ENCODE measurements at places on chromosomes 13 and 19.

DNA sequence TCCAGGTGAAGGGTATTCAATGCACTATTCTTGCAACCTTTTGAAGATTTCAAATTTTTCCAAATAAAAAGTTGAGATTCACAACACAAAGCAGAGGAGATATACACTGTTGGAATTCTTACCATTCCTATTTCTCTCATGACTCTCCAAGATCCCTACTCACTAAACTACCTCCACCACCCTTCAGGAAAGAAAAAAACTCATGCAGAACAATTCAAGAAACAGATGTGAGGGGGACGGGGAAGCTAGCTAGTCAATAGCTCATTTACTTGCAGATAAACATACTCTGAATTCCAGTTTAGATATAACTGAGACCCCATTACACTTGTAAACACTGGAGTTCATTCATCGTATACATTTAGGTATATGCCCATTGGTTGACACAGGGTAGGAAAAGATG lies 90.0 kb upstream of the SERP2 start:
- DNase-seq: no peak

DNA sequence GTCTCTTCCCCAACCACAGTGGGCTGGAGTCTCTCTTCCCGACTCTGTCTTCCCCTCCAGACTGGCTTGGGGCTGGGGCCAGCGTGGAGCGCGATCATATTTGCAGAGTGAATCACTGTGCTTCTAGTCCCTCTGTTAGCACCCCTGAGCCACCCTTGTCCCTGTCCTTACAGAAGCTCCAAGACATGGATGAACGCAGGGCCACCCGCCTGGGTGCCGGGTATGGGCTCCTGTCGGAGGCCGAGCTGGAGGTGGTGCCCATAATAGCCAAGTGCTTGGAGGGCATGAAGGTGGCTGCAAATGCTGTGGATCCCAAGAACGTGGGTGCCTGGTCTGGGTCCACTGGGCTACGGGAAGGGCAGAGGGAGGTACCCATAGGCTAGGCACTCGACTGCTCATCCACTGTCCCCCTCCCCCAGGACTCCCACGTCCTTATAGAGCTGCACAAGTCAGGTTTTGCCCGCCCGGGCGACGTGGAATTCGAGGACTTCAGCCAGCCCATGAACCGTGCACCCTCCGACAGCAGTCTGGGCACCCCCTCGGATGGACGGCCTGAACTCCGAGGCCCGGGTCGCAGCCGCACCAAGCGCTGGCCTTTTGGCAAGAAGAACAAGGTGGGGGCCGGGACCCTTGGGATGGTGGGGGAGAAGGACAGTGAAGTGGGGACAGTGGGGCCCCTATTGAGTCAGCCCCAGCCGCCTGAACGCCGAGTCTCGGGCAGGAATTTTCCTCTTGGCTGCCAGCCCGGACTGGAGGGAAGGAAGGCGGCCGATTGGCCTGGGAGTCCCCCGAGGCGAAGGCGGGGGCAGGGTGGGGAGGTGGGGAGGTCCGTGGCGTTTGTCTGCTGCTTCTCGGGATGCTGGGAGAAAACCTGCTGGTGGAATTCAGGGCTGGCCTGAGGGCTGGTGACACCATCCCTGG lies 5.2 kb downstream of the TRIP10 start:
- no peak for DNase-seq

DNA sequence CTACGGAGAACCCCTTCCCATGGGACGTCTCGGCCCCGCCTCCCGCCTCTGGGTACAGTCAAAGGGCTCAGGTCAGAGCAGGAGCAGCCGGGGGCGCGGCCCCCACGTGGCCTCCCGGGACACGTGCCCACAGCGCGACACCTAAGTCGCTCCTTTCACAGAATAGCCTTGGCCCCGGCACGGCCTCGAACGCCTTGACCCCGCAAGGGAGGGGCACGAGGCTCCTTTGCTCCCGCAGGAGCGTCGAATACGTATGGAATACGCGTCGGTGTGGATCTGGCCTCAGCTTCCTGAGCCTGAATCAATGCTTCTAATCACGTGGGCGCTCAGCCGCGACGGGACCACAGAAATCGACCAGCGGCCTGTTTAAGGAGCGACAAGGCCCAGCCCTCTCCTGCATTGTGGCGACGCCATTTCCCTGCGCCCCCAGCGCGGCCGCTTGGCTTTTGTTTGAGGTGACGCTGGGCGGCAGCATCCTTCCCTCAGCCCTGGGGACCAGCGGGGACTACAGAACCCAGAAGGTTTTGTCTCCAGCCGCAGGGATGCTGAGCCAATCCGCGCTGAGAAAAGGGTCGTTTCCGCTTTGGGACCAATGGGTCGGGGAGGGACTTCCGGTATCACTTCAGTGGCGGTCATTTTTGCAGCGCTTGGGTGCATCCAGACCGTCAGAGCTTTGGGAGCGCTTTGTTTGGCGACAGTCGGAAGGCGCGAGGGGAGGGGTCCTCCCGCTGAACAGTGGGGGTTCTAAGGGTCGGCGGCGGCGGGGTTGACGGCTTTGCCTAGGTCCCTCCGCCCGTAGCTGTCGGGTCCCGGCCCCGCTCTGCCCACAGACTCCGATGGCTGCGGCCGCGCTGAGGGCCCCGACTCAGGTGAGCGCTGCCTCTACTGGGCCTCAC lies at the start of gene ZIK1:
TSS of gene ZIK1 (plus strand) at position 625 of the 896 bp plus-strand sequence. CDS start at position 837, 212 bp downstream.
- peak; percentile 97 for DNase-seq

- no peak for DNase-seq
These were observed 46.2 kb upstream of the SOX21 start for GRCh38 chr13:94758436-94758960.

GRCh38 chr13:84668637-84669036 lies 786.4 kb upstream of the SLITRK1 start:
- DNase-seq: no peak

DNA sequence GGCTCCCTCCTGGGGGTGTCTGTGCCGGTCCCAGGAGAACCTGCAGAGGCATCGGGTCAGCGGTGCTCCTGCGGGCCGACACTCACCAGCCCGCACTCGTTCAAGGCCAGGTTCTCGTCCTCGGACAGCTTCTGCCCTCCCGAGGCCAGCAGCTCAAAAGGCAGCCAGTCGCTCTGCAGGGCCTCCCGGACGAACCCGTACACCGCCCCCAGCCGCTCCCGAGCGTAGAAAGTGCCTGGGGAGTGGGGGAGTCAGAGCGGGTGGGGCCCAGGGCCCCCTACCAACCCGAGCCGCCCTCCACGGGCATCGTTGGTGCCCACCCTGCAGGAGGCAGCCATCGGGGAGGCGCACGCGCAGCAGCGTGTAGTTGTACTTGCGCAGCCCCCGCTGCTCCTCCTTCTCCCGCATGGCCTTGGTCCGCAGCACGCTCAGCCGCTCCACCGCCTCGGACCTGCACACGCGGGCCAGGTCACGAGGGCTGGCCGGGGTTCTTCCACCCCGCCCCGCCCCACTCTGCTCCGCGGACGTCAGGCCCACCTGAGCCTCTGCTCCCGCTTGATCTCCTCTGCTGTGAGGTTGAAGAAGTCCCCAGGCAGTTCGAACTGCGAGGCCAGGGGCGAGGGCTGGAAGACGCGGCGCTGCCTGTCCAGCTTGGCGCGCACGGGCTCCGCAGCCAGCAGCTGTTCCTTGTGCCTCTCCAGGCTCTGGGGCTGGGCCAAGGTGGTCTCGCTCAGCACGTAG lies 11.5 kb downstream of the UBXN6 start:
- no peak for DNase-seq

GRCh38 chr13:74194846-74195245 lies 60.6 kb upstream of the KLF12 start:
- no peak for DNase-seq

GRCh38 chr13:110045202-110045601 lies 258.8 kb upstream of the IRS2 start:
- no peak for DNase-seq
